CD4-positive, alpha-beta T cell (primary cell): ENCODE measurements at places on chromosomes 16 and 17.

DNA sequence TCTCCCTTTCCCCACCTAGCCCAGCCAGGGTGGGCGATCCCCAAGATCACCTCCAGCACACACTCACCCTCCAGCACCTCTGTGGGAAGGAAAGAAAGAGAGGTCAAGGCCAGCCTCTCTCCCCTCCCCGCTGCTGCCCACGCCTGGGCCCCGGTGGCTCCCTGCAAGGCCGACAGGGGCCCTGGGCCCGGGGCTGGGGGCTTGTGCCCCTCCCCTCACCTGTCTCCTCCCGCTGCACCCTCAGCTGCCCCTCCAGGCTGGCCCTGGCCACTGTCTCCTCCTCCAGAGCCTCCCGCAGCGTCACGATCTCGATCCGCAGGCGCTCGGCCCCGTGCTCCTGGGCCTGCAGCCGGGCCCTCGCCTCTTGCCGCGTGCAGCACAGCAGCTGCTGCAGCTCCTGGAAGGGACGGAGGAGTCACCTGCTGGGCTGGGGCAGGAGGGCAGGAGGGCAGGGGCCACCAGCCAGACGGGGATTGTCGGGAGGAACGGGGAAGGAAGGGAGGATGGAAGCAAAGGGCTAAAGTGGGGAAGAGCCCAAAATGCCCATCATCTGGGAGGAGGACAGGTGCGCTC, 19.2 kb downstream of the RABEP2 start:
- DNase-seq: no peak

GRCh38 chr17:68470961-68471360, 13.7 kb upstream of the WIPI1 start:
- DNase-seq: no peak

DNA sequence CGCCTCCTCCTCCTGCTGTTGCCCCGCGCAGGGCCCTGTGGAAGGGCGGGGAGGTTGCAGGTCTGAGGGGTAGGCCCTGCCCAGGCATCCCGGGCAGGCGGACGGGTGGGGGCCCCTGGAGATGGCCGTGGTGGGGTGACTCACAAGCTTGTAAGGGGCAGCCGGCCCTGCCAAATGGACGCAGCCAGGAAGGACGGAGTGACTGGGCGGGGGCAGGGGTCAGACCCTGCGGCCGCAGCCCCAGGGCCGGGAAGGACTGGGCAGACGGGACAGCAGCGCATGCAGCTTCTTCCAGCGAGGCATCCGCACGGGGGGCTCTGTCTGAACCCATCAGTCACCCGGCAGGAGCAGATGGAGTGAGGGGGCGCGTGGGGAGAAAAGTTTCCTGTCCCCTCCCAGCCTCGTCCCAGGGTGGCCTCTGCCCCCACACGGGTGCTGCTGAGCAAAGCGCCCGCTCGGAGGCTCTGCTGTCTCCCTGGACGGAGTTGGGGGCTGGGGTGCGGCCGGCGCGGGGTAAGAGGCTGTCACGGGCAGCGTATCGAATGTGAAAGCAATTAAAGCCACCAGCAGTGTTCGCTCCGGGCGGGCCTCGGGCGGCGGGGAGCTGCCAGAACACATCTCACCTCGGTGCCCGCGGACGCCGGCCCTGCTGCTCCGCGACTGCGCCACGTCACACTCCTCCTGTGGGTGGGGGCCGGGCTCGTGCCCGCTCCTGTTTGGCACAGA, 5.4 kb upstream of the PRR35 start:
- no peak for DNase-seq

DNA sequence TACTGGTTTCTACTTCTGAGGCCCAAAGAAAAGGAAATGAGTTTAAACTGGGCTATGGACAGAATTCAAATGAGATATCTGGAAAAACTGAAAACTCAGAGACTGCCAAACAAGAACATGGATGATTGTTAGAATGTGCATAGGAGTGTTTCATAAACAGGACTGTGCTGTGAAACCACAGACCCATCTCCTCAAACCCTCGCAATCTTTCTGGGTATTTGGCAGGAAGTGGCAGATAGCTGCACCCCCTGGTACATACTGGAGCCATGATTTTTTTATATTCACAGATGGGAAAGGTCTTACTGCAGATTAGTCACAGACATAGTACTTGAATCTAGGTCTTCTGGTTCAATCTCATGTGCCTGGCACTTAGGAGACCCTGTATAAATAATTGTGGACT, 145.0 kb downstream of the CCDC182 start:
- DNase-seq: peak; percentile 51

GRCh38 chr16:75273054-75273925, 21.9 kb upstream of the BCAR1 start:
- DNase-seq: no peak

DNA sequence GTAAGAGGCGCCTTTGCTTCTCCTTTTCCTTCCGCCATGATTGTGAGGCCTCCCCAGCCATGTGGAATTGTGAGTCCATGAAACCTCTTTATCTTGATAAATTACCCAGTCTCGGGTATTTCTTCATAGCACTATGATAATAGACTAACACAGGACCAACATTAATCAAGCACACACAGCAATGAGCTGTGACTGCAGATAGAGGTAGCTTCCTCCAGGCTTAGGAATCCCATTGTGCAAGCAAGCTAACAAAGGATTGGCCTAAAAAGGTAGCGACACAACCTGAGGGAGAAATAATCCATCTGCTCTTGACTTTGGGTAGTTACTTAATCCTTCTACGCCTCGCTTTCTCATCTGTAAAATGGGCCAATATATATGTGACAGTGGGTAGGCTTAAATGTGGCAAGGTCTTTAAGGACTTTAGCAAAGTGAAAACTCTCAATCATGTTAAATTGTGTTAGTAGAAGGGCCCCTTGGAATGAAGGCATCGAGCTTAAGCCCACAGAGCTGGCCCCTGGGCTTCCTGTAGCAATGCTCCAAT, 393.6 kb downstream of the SOX9 start:
- DNase-seq: no peak

DNA sequence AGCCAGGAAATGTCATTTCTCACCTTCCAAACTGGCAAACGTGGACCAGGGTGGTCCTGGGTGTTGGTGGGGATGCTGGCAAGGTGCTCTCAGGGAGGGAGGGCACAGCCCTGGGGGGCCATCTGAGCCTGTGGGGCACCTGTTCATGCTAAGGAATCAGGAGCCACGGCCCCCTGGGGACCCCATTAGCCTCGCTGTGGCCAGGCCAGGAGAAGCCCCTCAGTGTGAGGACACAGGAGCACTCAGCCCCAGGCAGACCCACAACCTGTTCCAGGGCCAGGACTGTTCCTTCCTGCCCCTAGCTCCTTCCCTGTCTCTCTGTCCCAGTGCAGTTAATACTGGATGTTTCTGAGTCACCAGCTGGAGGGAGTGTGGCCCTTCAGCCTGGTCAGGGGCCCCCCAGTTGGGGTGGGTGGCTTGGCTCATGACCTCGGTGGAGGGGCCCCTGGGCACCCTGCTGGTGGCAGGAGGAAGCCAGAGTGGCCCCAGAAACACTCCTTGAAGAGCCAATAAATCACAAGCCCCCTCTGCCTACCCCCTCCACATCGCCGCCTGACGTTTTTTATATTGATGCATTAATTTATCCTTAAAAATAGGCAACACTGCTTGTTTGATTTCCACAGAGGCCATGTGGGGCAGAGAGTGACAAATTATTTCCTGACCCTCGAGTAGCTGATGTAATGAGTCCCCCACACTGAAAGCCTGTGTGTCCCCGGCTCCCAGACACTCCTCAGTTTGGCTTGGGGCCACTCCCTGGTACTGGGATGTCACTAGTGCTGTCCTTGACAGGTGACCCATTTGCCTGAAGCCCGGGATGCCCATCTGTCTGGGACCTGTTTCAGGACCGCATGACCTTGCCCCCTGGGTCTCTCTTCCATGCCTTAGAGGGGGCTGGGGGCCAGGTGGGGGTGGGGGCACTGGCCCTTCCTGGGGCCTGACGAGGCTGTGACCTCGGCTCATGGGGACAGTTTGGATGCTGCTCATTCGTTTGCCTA, 22.3 kb downstream of the ACTG1 start:
- no peak for DNase-seq
